ENCODE measurements at places on chromosomes 1 and 21.

DNA sequence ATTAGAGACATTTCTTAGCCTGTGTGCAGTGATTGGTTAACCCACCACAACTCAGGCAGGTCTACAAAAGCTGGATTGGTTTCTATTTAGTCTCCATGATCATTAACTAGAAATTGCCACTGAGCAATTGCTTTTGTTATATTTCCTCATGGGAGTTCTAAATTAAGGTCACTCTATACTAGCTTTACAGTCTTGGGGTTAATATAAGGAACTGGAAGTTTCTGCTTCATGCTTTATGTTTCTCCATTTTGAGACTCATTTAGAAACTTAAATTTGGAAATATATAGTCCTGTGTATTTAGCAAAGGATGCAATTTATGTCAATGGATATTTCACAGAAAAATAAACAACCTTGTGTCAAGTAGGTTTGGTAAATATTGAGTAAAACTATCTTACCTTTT is 137.5 kb downstream of the HLX start:
- DNase-seq = no peak

GRCh38 chr1:15882665-15883064 is 35.2 kb downstream of the SPEN start:
- DNase-seq = no peak

DNA sequence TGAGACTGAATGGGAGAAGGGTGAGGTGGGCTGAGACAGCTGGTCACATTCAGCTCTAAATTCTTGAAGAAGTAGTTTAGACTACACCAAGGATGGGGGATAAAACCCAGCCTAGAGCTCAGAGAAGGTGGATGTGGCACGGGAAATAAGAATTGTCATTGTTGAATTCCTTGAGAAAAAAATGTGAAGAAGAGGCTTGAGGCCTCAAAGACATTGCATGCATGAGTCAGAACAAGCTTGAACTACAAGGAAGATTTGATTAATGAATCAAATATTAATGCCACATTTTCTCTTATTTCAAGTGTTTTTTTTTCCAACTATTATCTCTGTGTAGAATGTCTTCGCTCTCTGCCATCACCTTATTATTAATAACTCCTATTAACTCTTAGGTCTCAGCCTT is 58.9 kb downstream of the MAP3K7CL start:
- no peak for DNase-seq

- no peak for DNase-seq
These were observed 55.4 kb downstream of the RUNX3 start for GRCh38 chr1:24874611-24875234.

GRCh38 chr1:241507189-241507863 is 12.2 kb downstream of the FH start:
- no peak for DNase-seq

GRCh38 chr1:54380290-54380882 is 25.8 kb downstream of the SSBP3 start:
- DNase-seq = no peak

GRCh38 chr1:19169642-19170041 is 40.4 kb downstream of the UBR4 start:
- DNase-seq = no peak

DNA sequence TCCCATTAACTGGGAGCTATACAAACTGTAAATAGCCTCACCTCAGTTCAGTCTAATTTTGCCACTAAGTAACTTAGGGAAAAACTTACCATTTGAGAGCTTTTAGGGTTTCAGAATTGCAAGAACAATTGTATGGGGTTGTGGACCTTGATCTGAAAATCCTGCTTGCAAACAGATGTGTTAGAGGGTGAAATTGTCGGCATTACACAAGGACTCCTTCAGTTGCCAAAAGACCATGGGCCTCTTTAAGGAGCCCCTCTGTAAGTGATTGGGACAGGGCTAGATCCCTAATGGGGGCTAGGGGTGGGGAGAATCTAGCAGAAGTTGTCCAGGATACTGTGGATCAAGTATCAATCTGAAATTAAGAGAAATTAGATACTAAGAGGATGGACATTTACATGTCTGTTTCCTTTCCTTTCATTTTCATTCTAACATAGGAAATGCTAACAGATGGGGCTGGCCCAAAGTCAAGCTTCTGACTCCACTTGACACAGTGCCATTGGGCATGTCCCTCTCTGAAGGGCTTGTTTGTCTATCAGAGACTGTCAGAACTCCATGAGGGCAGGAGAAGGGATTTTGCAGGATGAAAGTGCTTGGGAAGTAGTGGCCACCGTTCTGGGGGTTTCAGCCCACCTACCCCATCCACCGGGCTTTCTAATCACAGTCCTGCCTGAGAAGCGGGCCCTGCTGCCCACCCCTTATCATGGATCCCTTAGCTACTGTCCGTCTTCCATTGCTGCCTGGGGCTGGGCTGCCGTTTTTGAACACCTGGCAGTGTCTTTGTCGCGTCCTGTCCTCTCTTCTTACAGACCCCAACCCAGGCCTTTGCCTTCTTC is 54.7 kb downstream of the STUM start:
- no peak for DNase-seq

DNA sequence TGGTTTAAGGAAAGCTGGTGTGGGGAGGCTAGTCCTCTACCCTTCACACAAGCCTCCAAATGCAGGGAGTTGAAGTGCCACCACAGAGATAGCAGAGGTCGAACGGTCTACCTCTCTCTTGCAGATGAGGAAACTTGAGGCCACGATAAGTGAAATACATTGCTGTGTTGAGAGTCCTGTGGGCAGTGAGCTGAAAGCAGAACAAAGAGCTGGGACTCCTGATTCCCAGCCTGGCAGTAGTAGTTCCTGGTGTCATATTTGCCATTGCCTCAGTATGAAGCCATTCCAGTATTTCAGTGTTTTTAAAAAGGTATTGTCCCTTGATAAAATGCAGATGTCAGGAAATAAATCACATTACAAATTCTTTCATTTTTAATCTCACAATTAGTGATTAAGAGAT is 28.6 kb downstream of the AK4 start:
- DNase-seq = no peak

GRCh38 chr21:40422896-40423635 is 423.9 kb downstream of the DSCAM start:
- DNase-seq = no peak

GRCh38 chr1:232018231-232019025 is 391.8 kb downstream of the DISC1 start:
- DNase-seq = no peak

DNA sequence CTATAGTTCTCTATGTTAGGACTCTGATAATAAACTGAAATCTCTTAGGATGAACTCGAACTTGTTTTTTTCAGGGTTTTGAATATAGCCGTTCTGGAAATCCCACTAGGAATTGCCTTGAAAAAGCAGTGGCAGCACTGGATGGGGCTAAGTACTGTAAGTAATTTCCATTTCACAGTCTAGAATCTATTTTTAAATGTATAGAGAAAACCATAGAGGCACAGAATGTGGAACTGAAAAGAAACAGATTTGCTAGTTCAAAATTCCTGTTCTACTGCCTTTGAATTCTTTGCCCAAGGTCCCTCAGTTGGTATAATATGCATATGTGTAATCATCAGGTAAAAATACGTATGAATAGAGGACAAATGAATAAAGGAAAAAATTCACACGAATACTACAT is 4.8 kb downstream of the CTH start:
- no peak for DNase-seq

DNA sequence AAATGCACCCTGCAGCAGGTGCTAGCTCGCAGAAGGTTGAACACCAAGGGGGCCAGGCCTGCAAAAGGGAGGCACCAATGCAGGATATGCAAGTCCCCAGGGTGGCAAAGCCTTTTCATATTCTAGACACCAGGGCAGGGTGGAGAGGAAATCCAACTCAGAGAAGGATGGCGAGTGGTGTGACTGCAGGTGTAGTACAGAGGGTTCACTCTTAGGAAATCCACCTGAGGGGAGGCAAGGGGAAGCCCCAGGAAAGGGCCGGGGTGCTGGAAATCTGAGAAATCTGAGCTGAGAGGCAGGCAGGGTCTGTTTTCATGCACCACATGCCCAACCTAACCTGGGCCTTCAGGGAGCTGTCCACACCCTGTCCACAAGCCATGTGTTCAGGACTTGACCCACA is 163.2 kb upstream of the CTTNBP2NL start:
- DNase-seq = no peak

DNA sequence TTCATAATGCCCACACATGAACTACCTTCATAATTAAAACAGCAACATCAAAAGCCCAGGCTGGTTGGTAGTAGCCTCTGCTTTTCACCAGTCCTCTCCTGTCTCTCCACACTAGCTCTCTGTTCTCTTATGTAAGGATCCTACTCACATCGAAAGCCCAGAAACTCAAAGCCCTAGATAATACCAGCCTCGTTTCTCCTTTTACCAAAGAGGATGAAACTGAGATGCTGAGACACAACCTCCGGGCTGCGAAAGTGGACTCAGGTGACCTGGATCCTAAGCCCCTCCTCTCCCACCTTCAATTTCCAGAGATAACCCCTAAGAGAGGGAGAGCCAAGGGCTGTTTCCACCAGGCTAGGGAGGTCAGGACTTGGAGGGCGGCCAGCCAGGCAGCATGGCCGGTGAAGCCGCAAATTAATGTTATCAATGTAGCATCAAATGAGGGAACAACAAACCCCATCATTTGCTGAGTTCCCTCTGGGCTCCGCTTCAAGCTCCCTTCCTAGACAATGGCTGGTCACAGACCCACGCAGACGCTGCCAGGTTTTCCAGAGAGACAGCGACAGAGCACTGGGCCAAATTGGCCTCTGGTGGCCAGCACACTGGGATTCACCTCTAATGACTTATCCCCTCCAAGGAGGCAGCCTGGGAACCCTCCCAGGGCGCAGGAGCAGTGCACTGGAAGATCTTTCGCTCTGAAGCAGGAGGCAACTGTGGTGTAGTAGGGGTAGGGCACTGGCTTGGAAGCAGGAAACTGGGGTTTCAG is 20.7 kb upstream of the STMN1 start:
- DNase-seq = no peak

GRCh38 chr1:115241309-115241708 is 96.7 kb downstream of the NGF start:
- DNase-seq = no peak

DNA sequence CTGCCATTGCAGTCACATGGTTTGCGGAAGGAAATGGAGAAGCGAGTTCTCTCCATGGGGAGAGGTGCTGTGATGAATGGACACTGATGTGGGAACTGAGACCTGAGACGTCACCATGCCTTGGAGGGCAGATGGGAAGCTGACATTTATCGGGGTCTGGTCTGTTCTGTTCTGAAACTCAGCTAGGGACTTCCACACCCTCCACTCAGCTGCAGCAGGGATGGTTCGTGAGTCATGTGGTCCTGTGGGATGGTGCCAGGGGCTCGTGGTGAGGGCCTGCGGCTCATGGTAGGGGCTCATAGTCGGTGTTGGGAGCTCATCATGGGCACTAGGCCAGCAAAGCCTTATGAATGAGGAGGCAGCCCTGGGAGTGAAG is 6.1 kb downstream of the GPR137B start:
- no peak for DNase-seq

DNA sequence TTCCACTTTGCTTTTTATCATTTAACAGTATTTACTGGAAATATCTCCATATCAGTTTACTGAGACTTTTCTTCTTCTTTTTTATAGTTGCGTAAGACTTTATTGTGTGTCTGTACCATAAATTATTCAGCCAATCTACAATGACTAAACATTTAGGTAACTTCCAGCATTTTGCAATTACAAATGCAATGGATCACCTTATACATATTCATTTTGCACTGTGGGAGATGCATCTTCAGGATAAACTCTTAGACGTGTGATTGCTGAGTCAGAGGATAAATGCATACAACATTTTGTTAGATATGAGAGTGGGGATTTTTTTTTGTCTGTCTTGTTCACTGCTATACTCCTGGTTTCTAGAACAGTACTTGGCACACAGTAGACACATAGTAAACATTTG is 95.7 kb upstream of the GCLM start:
- DNase-seq = no peak

DNA sequence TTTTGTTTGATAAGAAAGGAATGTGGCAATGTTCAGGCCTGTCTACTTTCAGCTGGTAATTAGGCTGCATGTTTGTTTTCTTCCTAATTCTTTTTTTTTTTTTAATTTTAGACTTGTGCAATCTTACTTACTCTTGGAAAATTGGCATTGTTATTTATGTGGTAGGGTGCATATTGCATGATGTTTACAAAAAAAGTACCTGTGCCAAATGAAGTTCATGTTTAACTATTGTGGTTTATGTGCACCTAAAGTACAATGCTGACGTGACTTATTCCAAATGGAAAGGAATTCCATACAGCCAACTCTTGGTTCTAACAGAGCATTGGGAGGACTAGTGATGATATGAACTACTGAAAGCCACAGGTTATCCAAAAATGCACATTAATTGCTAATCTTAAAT is 51.0 kb downstream of the KCNK2 start:
- DNase-seq = no peak

DNA sequence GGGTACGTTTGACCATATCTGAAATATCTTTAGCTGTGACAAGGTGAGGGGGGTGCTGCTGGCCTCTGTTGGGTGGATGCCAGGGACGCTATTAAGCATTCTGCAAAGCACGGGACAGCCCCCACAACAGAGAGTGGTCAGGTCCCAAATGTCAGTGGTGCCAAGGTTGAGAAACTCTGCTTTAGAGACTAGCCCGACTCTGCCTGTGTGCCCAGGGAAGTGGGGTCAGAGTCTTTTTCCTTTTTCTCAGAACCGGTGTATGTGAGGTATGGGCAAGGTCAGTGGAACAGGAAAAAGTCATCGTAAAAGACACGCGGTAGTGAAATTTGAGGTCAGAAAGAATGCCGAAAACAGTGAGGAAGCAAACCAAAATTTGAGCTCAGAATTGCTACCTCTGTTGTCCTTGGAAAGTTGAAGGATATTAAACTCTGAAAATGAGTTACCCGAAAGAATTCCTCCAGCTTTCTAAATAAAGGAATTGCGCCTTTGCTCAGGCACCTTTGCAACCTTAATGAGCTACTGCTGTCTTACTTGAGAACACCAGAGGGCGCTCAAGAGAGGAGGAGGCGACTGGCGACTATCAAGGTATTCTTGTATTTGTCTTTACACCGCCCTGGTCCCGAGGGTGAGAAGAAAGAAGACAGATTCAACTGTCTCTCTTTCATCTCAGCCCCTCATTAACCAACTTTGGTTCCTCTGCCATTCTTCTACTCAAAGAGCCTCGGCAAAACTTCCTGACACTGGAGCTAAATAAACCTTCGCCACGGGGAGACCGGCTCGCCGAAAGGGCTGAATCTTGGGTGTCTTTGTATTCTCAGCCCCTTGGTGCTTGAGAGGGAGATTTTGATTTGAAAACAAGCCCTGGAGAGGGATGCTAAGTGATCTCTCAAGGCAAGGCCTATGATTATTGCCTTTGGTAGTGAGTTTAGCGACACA is 85.4 kb upstream of the OLIG2 start:
- DNase-seq = no peak

- DNase-seq = no peak
These were observed 10.2 kb upstream of the NKAIN1 start for GRCh38 chr1:31249854-31250253.

- DNase-seq = no peak
These were observed 298.6 kb downstream of the PTPRC start for GRCh38 chr1:198937231-198938031.
